ENCODE measurements at places on chromosomes 7 and 10. TPM values are rescaled to one million over a fixed set of nuclear protein-coding genes. Genes with fewer than 3 reads are reported as not detected.

GRCh38 chr10:77625379-77625778, 12.2 kb downstream of the KCNMA1 start:
- DNase-seq = no peak
- H3K36me3 ChIP-seq = no peaks in the 10 kb centered on the region

GRCh38 chr7:116284390-116284789, 74.1 kb downstream of the TES start:
- H3K4me1 ChIP-seq = peaks cover 2% of the 10 kb centered on the region
- no peak overlapping the region for H3K27ac ChIP-seq
- no peak overlapping the region for H3K4me3 ChIP-seq
- H3K36me3 ChIP-seq = no peaks in the 10 kb centered on the region
- DNase-seq = no peak

GRCh38 chr10:3072641-3073360, 5.5 kb downstream of the PFKP start:
- H3K27me3 ChIP-seq = no peaks in the 10 kb centered on the region
- no peak overlapping the region for H3K4me3 ChIP-seq
- H3K27ac ChIP-seq = no peak overlapping the region
- peaks cover 56% of the 10 kb centered on the region for H3K4me1 ChIP-seq
- H3K36me3 ChIP-seq = peaks cover 28% of the 10 kb centered on the region

Gene H2BK1
- total RNA-seq = not detected

GRCh38 chr10:89815049-89815853, 113.9 kb downstream of the KIF20B start:
- H3K4me1 ChIP-seq = no peaks in the 10 kb centered on the region
- peaks cover 19% of the 10 kb centered on the region for H3K27me3 ChIP-seq
- H3K27ac ChIP-seq = no peak overlapping the region
- DNase-seq = no peak

Gene PNLIP
- total RNA-seq = not detected

- no peaks in the 10 kb centered on the region for H3K27me3 ChIP-seq
- no peaks in the 10 kb centered on the region for H3K4me1 ChIP-seq
- H3K27ac ChIP-seq = no peak overlapping the region
- no peak overlapping the region for H3K4me3 ChIP-seq
Observed at GRCh38 chr7:54180796-54181195, 361.4 kb upstream of the VSTM2A start.

Gene MYOZ1
- not detected for total RNA-seq

DNA sequence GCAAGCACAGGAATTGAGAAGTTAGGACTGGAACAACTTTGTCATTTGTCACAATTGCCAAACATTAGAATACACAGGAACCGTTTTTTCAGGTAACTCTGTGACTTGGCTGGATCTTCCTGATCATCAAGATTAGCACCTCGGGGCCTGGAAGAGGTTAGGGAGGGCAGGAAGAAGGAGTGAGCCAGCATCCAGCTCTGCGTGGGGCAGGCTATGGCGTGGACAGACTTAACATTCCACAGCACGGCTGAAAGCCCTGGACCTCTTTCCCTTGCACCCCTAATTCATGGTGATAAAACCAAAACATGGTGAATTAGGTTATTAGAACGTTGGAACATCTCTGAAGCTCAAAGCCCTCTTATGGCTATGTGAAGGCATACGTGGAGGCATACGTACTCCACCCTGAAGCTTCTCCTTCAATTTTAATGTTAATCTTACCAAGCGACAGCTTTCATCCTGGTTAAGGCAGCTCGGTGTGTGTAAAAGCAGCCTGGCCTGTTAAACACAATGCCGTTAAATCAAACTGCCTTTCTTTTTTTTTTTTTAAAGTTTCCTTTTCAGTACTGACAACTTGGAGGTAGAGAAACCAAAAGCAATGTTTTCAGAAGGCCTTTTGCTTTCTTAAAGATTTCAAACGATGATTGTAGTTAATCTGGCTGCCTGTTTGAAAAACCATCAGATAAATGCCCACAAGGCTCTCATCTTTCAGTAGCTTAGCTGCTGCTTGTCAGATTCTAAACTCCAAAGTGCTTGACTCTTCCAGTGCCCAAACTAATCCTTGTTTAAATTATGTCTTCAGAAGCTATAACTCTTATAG, 4.5 kb downstream of the GRK5 start:
- peak overlapping the region; percentile 94 for H3K27ac ChIP-seq
- H3K4me3 ChIP-seq = peak overlapping the region; percentile 76
- H3K27me3 ChIP-seq = no peaks in the 10 kb centered on the region
- H3K36me3 ChIP-seq = no peaks in the 10 kb centered on the region

DNA sequence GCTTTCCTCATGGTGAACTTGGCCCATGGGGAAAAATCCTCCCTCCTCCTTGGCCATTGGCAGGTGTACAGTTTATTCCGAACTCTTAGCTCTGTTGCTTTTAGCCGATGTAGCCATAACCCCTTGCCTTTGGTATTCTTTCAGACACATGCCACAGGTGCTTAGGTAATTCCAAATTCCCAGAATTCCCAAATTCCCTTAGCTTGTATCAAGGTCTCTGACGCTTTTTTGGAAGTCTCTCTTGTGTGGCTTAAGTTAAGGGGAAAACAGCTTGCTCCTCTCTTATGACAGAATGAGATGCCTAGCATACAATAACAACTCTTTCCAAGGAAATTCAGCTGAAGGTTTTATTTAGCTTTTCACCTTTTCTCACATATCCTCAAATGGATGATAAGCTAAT, 68.0 kb downstream of the SUGCT start:
- no peaks in the 10 kb centered on the region for H3K4me1 ChIP-seq
- H3K36me3 ChIP-seq = no peaks in the 10 kb centered on the region
- no peak overlapping the region for H3K4me3 ChIP-seq
- DNase-seq = no peak
- H3K27me3 ChIP-seq = peaks cover 16% of the 10 kb centered on the region

GRCh38 chr10:70607936-70608335, 5.4 kb upstream of the PRF1 start:
- peak overlapping the region; percentile 99 for H3K27ac ChIP-seq
- H3K4me3 ChIP-seq = peak overlapping the region; percentile 57
- peaks cover 53% of the 10 kb centered on the region for H3K4me1 ChIP-seq

DNA sequence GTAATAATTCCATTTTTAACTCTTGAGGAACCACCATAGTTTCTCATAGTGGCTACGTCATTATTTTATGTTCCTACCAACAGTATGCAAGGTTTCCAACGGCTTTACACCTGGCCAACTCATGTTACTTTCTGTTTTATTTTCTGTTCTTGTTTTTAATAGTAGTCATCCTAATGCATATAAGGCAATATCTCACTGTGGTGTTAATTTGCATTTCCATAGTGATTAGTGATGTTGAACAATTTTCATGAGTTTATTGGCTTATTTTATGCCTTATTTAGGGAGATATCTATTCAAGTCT, 465.5 kb upstream of the KLF6 start:
- peaks cover 18% of the 10 kb centered on the region for H3K36me3 ChIP-seq
- H3K4me1 ChIP-seq = peaks cover 36% of the 10 kb centered on the region
- no peak for DNase-seq
- peaks cover 4% of the 10 kb centered on the region for H3K27me3 ChIP-seq

Gene ACSL5
- total RNA-seq = 111 TPM

GRCh38 chr7:25429731-25430130, 201.4 kb upstream of the NPVF start:
- DNase-seq = no peak
- H3K36me3 ChIP-seq = no peaks in the 10 kb centered on the region
- no peak overlapping the region for H3K27ac ChIP-seq
- no peaks in the 10 kb centered on the region for H3K27me3 ChIP-seq

GRCh38 chr10:51233337-51234100, 159.2 kb downstream of the PRKG1 start:
- no peak for DNase-seq
- no peaks in the 10 kb centered on the region for H3K27me3 ChIP-seq
- no peak overlapping the region for H3K4me3 ChIP-seq
- H3K36me3 ChIP-seq = no peaks in the 10 kb centered on the region
- no peaks in the 10 kb centered on the region for H3K4me1 ChIP-seq

Gene UBE2D1
- total RNA-seq = 12.7 TPM

Gene BTAF1
- 74.0 TPM for total RNA-seq

DNA sequence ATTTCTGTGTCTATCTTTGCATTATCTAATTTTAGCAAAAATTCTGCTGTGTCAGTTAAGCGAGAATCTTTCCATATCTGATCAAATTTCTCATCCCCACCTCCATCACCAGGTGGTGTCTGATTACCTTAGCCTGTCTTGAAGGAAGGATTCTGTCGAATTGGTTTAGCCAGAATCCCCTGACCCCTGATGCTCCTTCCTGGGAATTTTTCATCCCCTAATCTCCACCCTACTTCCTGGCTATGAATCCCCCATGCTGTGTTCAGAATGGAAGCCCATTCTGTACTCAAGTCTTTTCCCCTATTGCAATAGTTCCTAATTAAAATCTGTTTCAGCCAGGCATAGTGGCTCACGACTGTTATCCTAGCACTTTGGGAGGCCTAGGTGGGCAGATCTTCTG, 216.1 kb downstream of the SKIDA1 start:
- H3K27ac ChIP-seq = no peak overlapping the region
- H3K36me3 ChIP-seq = no peaks in the 10 kb centered on the region
- no peak for DNase-seq
- no peaks in the 10 kb centered on the region for H3K4me1 ChIP-seq

- no peak overlapping the region for H3K4me3 ChIP-seq
- no peak for DNase-seq
- H3K4me1 ChIP-seq = peaks cover 27% of the 10 kb centered on the region
- no peak overlapping the region for H3K27ac ChIP-seq
- peaks cover 6% of the 10 kb centered on the region for H3K27me3 ChIP-seq
Observed at GRCh38 chr7:155189590-155189989, 108.1 kb upstream of the INSIG1 start.

DNA sequence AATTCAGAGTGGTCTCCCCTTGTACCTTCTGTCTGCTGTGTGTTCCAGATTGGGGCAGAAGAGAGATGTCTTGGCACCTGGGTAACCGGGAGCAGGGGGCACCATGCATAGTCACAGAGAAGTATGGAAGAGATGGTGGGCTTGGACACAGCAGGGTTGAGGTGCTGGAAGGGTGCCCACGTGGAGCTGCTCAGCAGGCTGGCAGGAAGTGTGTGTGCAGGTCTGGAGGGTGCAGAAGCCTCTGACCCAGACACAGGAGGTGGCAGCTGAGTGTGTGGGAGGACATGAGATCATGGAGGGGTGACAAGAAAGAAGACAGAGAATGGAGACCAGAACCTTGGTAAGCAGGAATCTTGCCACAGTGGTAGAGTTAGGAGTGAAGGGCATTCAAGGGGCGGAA, 42.3 kb upstream of the DUSP5 start:
- DNase-seq = no peak
- H3K4me3 ChIP-seq = peak overlapping the region; percentile 70
- peaks cover 54% of the 10 kb centered on the region for H3K4me1 ChIP-seq
- peak overlapping the region; percentile 81 for H3K27ac ChIP-seq

DNA sequence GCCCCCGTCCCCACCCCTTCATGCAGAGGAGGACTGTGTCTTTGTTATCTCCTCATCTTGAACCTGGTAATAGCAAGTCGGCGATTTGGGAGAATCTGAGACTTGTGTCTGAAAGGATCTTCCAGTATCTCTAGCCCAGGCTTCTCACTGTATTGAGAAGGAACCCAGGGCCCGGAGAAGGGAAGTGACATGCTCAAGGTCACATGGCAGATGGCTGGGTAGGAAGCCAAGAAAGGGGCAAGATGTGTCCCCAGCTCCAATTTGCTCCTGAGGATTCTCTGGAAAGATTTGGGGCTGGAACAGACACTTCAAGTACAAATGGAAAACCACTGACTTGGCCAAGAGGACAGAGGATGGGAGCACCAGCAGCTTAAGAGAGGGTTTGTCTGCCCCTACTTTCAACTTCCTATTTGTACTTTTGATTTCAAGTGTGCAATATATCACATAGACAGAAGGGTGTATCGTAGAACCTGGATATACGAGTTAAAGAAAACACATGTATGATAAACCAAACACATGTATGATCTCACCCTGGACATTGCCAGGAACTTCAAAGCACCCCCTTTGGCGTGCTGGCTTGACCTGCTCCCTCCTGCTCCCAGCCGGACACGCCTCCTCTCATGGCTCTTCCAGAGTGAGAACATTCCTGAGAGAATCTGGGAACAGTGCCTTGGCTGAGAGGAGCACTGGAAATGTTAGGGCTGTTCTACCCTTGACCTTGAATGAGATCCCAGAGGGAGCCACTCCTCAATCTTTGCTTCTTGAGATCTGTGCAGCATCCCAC, 79.7 kb downstream of the CDH23 start:
- DNase-seq = no peak
- no peak overlapping the region for H3K4me3 ChIP-seq
- peaks cover 16% of the 10 kb centered on the region for H3K27me3 ChIP-seq
- H3K36me3 ChIP-seq = no peaks in the 10 kb centered on the region
- peaks cover 5% of the 10 kb centered on the region for H3K4me1 ChIP-seq

GRCh38 chr7:11612737-11613136, 219.3 kb downstream of the THSD7A start:
- H3K4me3 ChIP-seq = no peak overlapping the region
- no peaks in the 10 kb centered on the region for H3K36me3 ChIP-seq
- no peaks in the 10 kb centered on the region for H3K27me3 ChIP-seq
- no peak overlapping the region for H3K27ac ChIP-seq
- no peak for DNase-seq

GRCh38 chr10:132609211-132609610, 71.6 kb downstream of the INPP5A start:
- no peaks in the 10 kb centered on the region for H3K27me3 ChIP-seq
- no peak for DNase-seq
- no peak overlapping the region for H3K4me3 ChIP-seq
- H3K36me3 ChIP-seq = no peaks in the 10 kb centered on the region

DNA sequence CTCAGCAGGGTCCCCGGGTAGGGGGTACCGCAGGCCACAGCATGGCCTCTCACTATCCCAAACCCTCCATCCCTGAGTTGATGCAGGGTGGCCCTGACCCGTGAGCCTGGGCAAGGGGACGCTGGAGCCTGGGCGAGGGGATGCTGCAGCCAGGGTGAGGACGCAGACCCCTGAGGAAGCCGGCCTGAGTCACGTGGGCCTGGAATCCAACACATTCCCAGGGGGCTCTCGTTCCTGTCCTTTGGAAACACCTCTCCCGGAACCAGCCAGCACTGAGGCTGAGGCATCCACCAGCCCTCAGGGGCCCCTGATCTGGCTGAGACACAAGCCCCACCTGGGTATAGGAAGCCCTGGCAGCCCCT, 61.5 kb upstream of the NKX6-2 start:
- peak overlapping the region; percentile 64 for H3K4me3 ChIP-seq
- DNase-seq = no peak
- peaks cover 4% of the 10 kb centered on the region for H3K36me3 ChIP-seq
- H3K4me1 ChIP-seq = peaks cover 13% of the 10 kb centered on the region

Gene OR2A42
- not detected for total RNA-seq

Gene FEZF1
- not detected for total RNA-seq

- no peak overlapping the region for H3K4me3 ChIP-seq
- H3K27ac ChIP-seq = no peak overlapping the region
- no peaks in the 10 kb centered on the region for H3K36me3 ChIP-seq
- H3K4me1 ChIP-seq = peaks cover 5% of the 10 kb centered on the region
Observed at GRCh38 chr7:6500691-6501090, 50.6 kb downstream of the GRID2IP start.

Gene BTBD16
- total RNA-seq = not detected

GRCh38 chr10:62511656-62512055, 137.5 kb downstream of the ZNF365 start:
- H3K27me3 ChIP-seq = peaks cover 10% of the 10 kb centered on the region
- H3K4me3 ChIP-seq = no peak overlapping the region
- no peak for DNase-seq
- no peaks in the 10 kb centered on the region for H3K36me3 ChIP-seq
- H3K27ac ChIP-seq = no peak overlapping the region
- no peaks in the 10 kb centered on the region for H3K4me1 ChIP-seq

Gene BICC1
- not detected for total RNA-seq

Data from natural killer cell treated with Interleukin-12 subunit alpha and Interleukin-12 subunit beta and Interleukin-15 and Interleukin-18, amount 100 ng/mL, for 72 hours (primary cell).